Left colon (tissue), 2 donors: ENCODE measurements at places on chromosomes 6 and 20. TPM values are rescaled to one million over a fixed set of nuclear protein-coding genes. Genes with fewer than 3 reads are reported as not detected.

GRCh38 chr6:56848105-56848504 lies 106.8 kb upstream of the BEND6 start:
- no peak for DNase-seq

DNA sequence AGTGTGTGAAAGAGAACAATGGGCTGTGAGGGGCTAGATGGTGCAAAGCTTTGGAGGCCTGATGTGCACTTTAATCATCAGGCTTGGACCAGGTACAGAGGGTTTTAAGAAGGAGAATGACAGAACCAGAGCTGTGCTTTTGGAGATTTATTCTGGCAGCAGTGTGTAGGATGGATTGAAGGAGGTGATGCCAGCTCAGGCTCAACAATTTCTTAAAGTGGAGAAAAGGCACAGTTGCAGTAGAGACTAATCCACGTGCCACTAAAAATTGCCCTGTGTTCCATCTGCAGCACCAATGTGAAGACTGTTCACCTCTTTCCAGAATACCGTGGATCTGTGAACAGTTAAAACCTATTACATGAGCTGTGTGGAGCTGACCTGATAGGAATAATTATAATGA lies 134.7 kb downstream of the FUT9 start:
- no peak for DNase-seq

KCNQ5 gene
- 0.47 TPM for total RNA-seq

TPX2 gene
- total RNA-seq, result 7.4 TPM

DNA sequence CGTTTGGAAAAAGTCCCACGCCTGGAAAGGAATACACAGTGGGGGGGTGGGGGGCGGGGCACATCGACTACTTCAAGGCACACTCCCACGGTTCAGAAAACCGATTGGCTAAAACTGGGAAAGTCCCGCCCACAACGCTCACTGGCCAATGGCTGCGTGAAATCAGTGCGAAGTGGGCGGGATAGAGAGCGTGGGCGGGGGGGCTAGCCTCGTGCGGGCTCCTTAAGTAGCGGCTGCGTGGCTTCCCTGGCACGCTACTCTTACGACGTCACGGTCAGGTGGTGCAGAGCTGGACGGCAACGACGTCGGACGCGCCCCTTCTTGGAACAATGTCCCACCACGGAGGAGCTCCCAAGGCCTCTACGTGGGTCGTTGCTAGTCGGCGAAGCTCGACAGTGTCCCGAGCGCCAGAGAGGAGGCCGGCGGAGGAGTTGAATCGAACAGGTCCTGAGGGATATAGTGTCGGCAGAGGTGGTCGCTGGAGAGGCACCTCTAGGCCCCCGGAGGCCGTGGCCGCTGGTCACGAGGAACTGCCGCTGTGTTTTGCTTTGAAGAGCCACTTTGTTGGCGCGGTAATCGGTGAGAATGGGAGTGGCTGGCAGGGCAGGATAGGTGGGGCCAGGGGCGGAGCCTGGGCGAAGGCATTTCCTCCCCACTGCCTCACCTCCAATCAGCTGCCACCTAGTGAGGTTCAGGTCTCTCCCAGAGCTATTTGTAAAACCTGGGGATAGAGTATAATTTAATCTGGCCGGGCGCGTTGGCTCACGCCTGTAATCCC lies at the start of gene DDX43:
Gene DDX43 (plus strand): TSS at position 252 of the 778 bp plus-strand sequence. CDS start 78 bp downstream, at position 330.
- DNase-seq, result peak; percentile 54

- DNase-seq, result no peak
These were observed 229.1 kb upstream of the CITED2 start for GRCh38 chr6:139603581-139603980.

AVP gene
- total RNA-seq, result not detected

DNA sequence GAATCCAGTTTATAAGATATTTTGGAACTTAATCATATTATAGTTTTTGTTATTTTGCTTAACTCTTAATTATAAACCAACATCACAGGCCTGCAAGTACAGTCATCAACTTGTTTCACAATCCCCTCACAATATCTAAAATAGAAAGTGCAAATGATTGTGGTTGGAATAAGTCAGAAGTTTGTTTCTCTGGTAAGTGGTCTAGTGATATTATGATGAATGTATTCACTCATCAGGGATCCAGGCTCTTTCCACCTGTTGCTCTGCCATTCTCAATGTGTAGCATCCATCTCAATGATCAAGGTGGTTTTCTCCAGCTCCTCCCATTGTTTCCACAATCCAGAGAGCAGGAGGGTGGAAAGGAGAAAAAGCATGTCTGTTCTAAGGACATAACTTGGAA lies 54.2 kb downstream of the OPN5 start:
- DNase-seq, result no peak

GRCh38 chr20:46264391-46265266 lies 43.7 kb downstream of the CDH22 start:
- DNase-seq, result no peak

GRCh38 chr6:32460528-32460927 lies 20.8 kb downstream of the HLA-DRA start:
- no peak for DNase-seq

GPX5 gene
- not detected for total RNA-seq
